ENCODE measurements at places on chromosomes 5 and 9. TPM values are rescaled to one million over a fixed set of nuclear protein-coding genes. Genes with fewer than 3 reads are reported as not detected.

DNA sequence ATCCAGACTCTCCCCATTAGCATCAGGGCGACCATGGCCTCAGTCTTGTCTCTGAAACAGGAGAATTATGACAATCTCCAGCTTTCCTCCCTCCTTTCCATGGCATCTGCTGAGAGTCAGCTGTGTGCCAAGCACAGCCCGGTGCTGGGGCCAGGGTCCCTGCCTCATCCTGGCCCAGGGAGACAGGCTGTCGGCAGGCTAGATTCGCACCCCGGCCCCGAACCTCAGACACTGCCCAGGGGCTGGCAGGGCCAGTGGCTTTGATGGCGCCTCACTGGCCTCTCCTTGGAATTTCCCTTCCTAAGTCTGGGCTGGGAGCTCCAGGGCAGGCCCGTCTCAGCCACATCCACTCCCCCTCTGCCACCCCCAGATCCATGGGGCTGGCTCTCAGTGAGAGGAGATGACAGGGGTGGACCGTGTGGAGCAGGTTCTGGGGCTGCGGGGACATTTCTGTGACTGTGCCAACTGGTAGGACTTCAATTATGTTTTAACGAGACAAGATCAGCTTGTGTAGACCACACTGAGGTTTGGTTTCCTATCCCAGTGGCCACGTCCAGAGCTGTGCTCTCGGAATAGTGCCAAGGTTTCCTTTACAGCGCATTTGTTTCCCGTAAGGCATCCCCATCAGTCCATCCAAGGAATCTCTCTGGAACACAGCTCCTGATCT lies 15.5 kb downstream of the FAM163B start:
- no peak for DNase-seq

DNA sequence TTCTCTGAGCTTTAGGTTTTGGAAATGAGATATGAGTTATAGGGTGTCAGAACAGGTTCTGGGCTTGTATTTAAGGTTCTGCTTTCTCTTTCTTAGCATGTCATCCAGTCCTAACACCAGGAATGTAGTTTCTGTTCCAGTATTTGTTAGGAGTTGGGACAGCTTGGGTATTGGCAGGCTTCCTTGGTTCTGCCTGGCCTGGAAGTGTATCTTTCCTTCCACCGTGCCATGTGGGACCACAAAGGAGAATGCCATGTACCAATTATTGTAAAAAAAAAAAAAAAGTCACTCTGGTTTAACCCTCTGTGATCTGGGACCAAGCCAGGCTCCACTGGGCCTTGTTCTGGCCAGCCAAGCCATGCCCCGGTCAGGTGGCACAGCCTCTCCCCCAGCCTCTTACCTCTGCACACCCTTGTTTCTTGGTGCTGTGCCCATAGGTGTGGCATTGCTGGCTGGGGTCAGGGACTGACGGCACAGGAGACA lies 47.8 kb downstream of the ARHGAP26 start:
- no peak for DNase-seq

DNA sequence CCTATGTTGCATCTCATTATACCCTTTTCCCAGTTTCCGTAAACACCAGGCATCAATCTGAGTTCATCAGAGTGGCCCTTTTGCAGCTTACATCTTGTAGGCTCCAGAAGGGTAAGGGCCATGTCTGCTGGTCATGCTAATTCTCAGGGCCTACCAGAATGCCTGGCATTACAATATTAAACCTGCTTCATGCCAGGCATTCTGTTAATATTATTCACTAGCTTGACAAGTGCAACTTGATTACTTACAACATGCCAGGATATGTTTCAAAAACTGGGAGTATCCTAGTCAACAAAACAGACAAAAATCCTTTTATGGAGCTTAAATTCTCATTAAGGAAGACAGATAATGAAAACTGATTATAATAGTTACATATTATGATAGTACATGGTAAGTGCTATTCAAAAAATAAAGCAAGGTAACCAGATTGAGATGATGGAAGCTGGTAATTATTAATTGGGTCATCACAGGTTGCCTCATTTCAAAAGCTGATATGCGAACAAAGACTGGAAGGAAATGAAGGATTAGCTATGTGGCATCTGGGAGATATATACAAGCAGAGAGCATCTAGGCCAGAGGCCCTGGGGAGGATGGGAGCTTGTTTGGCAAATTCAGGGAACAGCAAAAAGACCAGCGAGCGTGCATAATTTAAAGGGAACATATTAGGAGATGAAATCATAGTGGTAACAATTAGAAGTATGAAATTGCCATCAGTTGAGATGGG lies 406.3 kb downstream of the DMRT2 start:
- peak; percentile 69 for DNase-seq

- DNase-seq = no peak
These were observed 13.5 kb downstream of the TBC1D9B start for GRCh38 chr5:179893958-179894895.

DNA sequence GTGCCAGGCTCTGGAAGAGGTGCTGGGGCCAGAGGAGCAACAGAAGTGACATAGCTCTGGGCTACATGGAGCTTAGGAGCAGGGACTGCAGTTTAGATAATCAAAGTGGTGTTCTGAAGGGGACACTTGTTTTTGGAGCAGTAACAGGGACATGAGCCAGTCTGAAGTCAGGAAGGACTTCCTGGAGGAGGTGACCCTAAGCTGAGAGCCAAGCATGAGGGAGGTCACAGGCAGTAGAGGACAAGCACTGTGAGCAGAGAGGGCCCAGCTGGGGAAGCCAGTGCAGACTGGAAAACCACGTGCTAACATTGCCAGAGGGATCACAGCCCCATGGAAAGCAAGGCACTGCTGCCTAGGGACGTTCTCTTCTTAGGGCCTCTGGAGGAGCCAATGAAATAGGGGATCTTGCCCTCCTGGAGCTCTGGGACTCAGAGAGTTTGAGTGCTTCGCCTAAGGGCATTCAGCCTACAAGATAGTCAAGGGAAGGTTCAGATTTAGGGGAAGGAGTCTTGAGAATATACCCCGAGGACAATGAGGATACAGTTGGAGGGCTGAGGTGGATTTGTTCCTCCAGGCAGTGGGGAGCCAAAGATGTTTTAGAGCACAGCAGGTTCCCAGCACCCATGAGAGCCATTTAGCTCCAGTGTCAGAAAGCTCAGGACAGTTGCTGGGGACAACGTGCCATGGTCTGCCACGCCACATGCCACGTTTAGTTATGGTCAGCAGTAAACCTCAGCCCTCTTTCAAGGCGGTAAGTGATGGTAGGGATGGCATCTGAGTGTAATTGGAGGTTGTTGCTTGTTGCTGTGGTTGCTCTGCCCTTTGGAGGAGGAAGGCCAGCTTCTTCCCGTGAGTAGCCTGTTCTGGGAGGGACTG lies 40.5 kb upstream of the SH3PXD2B start:
- no peak for DNase-seq

DNA sequence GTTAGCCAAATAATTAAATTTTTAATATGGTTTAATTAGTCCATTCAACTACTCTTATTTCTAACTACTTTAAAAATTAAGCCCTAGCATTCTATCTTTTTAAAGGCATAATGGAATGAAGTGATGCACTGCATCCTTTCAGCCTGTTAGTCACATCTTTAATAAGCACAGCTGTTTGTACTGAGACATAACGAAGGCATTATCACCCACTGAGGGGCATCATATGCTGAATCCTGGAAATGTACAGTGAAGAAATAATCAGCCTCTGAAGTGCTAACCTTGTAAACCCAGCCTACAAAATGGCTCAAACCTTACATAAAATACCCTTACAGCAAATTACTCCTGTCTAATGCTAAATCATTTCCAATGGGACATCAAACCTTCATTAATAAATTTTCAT lies 33.1 kb downstream of the EPB41L4A start:
- no peak for DNase-seq

DNA sequence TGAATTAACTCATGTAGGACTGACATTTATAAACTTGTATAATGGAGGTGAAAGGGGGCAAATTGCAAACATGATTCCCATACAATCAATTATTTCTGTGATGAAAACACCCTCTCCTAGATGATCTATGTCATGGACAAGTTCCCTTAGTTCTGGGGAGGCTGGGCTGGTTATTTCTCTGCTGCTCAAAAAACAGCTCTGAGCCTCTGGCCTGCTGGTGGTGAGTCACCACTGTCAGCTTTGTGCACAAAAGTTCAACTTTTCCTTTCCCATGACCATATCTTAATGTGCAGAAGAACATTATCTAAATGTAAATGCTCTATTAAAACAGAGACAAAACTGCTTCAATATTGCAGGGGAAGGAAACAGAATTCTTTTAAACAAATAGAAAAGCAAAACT lies 85.0 kb downstream of the HMHB1 start:
- peak; percentile 32 for DNase-seq

GRCh38 chr5:130571076-130571475 lies 594.0 kb downstream of the HINT1 start:
- peak; percentile 72 for DNase-seq

DNA sequence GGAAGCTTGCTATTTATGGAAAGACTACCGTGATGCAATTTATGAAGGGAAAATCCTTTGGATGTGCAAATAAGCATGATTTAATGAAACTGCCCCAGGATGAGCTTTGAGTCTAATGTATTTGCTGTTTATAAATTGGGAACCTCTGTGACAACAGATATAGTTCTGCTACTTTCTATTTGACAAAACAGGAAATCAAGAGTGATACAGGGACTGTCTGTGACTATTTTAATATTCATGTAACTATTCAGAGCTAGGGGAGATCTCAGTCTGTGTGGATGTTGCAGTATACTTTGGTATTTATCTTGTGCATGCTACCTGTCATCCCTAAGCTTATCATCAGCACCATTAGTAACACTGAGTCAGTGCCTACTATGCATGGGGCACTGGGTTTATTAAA lies 132.1 kb downstream of the PDZD2 start:
- DNase-seq = no peak

- no peak for DNase-seq
These were observed 177.1 kb upstream of the PCSK5 start for GRCh38 chr9:75713335-75713734.

- no peak for DNase-seq
These were observed 60.8 kb downstream of the MAPKAP1 start for GRCh38 chr9:125646217-125646616.

GRCh38 chr9:18692268-18692667 lies 218.3 kb downstream of the ADAMTSL1 start:
- DNase-seq = no peak

GRCh38 chr9:79623799-79624721 lies 52.3 kb downstream of the TLE4 start:
- peak; percentile 96 for DNase-seq

The SPATA31A3 gene
- not detected for total RNA-seq

The GNA14 gene
- total RNA-seq = not detected

The NUP188 gene
- total RNA-seq = 25.8 TPM

The DPYSL3 gene
- total RNA-seq = 3.7 TPM

The LCN1 gene
- total RNA-seq = not detected

The GPRIN1 gene
- total RNA-seq = 2.8 TPM

The C5orf52 gene
- not detected for total RNA-seq

Measured in bronchial epithelial cell (primary cell).